Epithelial cell of proximal tubule (primary cell): ENCODE measurements at places on chromosomes 3 and 15. TPM values are rescaled to one million over a fixed set of nuclear protein-coding genes. Genes with fewer than 3 reads are reported as not detected.

The C2CD4A gene
- total RNA-seq, result 0.07 and 0.35 TPM in 2 replicates

The HIGD2B gene
- not detected in 2 replicates for total RNA-seq

The SLC2A2 gene
- total RNA-seq, result not detected in 2 replicates

The ZNF662 gene
- total RNA-seq, result 1.7 and 6.3 TPM in 2 replicates

The FOXB1 gene
- total RNA-seq, result not detected in 2 replicates

The SPESP1 gene
- total RNA-seq, result 0.51 and 2.1 TPM in 2 replicates

The PAQR9 gene
- 0.29 and 0.63 TPM in 2 replicates for total RNA-seq

The MESP1 gene
- 1.9 and 2.7 TPM in 2 replicates for total RNA-seq

DNA sequence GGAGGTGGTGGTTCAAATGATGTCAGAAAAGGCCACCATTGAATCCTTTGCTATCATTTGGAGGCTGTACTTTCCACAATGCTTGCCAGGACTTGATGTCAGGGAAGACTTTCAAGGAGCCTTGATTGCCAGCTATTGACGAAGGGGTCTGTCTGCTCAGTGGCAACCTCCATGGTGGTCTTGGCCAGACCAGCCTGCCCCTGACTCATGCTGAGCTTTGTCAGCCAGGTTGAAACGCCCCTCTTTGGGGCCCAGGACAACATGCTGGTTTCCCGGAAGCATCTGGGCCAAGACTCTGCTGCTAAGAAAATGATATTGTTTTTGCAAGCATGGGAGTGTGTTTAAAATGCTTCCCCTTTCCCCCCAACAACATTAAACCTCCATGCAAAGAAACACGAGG, 26.7 kb downstream of the CGNL1 start:
- no peak for DNase-seq

DNA sequence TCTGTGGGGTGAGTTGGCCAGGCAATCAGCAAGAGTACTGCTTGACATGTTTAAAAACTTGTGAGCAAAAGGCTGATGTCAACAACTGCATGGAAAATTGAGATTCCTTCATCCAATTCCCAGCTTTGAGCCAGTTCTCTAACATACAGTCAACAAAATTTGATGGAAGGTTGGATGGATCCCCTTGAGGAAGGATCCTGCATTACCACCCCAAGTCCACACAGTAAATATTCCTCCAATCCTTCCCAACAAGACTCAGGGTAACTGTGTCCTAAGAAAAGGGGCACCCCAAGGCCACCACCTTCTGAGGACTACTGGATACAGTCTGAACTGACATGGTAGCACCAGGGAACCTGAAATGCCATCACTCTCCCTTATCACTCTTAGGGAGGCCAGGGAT, 15.1 kb downstream of the GLB1 start:
- DNase-seq, result no peak

GRCh38 chr3:194285850-194286197, 65.3 kb downstream of the CPN2 start:
- no peak for DNase-seq

DNA sequence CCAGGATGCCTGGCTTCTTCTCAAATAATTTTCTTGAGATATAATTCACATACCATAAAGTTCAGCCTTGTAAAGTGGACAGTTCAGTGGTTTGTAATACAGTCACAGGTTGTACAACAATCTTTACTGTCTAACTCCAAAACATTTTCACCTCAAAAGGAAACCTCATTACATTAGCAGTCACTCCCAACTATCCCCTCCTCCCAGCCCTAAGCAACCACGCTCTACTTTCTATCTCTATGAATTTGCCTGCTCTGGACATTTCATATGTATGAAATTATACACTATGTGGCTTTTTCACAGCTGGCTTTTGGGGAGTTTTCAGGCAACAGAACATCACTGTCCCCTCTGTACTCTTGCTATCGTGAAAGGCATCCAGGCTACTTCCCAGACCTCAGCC, 17.5 kb downstream of the TGM5 start:
- no peak for DNase-seq

DNA sequence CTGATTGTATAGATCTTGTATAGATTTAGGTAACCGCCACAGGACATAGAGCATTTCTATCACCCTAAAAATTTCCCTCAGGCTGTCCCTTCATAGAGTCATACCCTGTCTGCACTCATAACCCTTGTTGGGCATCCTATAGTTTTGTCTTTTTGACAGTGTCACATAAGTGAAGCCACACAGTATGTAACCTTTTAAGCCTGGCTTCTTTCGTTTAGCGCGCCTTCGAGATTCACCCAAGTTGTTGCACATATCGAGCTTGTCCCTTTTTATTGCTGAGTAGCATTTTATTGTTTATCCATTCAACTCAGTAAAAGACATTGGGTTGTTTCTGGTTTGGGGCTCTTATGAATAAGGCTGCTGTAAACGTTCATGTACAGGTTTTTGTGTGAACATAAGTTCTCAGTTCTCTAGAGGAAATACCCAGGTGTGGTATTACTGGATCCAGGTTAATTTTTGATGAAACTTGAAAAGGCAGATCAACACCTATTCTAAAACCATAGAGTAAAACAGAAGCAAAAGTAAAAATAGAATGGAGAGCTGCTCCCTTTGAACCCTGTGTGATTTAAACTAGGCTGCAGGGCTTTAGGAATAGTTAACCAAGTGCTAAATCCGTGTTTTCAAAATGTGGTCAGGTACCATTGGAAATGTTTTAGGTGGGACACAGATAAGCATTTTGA, 49.5 kb downstream of the CD86 start:
- DNase-seq, result no peak

DNA sequence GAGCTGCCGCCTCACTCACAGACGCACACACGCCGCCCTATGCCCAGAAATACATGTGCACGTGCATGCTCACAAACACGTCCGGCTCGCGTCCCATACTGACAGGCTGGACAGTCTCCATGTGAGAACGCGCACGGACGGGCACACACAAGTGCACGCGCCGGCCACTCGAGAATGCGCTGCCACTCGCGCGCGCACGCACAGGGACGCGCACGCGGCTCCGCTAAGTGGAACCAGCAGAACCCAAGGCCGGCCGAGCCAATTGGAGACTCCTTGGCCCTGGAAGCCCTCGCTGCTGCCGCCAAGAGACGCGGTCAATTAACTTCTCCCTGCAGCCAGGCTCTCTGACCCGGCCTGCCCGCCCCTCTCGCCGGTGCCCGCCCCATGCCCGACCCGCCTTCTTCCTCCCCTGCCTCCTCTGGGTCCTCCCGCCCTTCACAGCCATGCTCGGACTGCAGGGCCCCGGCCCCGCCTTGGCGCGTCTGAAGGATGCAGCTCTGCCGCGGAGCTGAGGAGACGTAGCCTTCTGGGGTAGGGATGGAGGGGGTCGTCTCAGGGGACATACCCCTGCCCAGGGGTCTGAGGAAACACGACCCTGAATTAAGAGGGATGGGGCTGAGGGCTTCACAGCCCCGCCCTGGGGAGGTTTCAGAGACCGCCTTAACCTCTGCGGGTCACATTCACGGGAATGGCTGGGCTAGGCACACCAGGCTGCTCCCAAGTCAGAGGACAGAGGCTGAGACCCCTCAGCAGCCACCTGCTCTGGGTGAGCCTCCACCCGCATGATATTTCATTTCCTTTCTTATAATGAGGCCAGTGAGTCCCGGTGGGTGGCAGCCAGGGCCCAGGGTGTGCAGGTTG, 15.0 kb downstream of the PTH1R start:
- no peak for DNase-seq

GRCh38 chr3:172129850-172130716, 90.7 kb downstream of the FNDC3B start:
- peak; percentile 93 for DNase-seq

DNA sequence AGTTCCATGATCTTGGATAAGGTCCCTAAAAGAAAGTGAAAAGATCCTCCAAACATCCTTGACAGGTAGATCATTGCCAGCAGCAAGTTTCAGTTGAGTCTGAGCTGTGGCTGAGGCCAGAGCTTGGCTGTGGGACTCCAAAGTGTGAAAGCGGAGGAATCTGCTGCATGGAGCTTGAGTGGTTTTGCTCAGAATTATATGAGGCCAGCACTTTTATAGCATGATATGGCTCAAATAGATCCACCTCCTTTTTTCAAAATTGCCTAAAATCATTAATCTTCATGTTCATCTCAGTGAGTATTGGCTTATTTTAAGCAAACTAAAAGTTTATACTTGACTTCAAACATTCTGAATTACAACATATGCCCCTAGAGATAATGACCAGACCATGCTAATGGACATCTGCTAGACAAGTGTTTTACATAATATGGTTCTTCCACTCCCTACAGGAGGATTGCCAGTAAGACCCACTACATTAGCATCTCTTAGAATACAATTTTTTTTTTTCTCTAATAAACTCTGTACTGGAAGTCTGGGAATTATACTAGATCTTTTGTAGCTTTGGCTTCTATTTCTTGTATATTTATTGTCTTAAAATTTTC, 368.1 kb downstream of the ZPLD1 start:
- DNase-seq, result no peak
